ENCODE measurements at places on chromosomes 7 and 10.

GRCh38 chr10:117365612-117366011, 9.6 kb downstream of the PDZD8 start:
- DNase-seq: no peak

- DNase-seq: no peak
Measured at GRCh38 chr10:119541459-119542356, 811 bp downstream of the RGS10 start.

GRCh38 chr7:107427462-107427861, 42.4 kb upstream of the GPR22 start:
- DNase-seq: no peak

DNA sequence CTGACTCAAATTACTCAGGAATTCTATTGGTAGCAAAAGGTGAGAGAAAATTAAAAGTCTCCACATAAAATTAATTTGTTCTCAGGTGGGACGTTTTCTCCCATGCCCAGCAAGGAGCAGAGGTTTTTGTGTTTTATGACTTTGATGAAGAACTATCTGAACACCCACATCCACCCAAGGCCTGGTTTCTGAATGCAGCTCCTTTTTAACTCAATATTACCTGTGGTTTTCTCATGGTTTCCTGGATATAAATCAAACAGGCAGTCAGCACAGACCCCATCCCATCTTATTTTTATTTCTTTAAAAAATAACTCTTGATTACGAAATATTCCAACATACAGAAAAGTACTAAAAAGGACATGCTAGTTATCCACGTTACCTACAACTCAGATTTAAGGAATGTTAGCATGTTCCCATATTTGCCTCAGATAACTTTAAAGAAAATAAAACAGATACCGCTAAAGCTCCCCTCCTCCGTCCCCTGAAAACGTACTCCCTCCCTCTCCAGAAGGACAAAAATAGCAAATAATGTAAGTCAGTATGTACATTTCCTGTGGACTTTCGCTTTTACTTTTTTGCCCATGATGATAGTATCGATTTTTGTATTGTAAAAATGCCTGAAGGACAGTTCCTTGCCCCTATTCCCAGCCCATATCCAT, 43.4 kb downstream of the GLI3 start:
- DNase-seq: no peak

DNA sequence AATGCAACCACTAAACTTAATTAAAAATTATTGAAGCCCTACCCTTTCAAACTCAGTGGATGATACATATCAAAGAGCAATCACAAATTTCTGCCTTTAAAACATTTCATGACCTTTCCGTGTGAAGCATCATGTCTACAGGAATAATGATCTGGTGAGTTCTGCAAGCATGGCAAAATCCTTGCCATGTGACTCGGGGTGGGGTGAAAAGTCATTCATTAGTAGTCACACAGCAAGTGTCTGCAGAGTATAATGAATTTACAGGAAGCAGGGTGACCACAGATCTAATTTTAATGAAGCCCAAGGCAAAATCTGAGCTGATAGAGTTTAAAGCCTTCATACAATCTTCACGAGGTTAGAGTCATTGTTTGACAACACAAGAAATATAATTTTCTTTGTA, 351.9 kb downstream of the THSD7A start:
- DNase-seq: no peak

DNA sequence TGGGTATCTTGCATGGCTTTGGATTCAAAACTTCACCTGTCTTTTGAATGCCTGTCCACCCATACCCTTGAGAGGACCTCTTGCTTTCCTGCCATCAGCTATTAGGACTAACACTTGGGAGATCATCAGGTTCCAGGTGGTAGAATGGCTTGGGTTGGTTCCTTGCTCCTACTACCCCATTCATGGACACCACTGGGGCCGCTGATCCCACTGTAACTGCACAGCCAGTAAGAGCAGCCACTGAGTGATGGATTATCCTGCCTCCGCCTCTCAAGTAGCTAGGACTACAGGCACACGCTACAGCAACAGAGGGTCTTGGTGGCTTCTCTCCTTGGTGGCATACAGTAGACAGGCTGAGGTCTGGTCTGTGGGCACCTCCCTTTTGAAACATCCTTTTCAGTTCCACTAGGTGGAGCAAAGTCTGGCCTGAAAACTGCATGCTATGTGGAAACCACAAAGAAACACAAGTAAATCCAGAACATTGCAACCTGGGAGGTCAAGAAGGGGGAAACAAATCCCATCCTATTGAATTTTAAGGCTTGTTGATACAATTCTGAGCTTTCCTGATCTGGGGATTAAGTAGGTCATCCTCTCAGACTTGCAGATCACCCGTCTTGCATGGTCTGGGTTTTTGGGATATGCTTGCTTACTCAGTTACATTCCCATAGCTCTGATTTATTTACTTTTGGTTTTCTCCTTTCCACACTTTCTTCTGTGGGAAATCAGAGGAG, 9.4 kb downstream of the WBP1L start:
- peak; percentile 74 for DNase-seq

DNA sequence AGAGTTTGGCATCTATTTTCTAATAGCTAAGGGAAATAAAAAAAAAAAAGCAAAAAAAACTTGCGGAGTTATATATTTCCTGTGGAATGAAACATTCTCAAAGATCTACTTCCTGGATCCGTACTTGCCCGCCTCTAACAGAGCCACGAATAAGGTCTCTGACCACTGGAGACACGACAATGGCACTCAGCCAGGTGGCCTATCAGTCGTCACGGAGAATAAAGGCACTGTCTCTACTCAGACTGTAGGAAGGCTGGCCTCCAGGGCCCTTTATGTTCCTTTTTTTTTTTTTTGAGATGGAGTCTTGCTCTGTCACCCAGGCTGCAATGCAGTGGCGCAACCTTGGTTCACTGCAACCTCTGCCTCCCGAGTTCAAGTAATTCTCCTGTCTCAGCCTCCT, 58.7 kb downstream of the RGS10 start:
- DNase-seq: no peak

GRCh38 chr10:79482304-79482703, 30.0 kb upstream of the EIF5AL1 start:
- no peak for DNase-seq

GRCh38 chr10:73136627-73137026, 26.4 kb downstream of the NUDT13 start:
- DNase-seq: no peak

DNA sequence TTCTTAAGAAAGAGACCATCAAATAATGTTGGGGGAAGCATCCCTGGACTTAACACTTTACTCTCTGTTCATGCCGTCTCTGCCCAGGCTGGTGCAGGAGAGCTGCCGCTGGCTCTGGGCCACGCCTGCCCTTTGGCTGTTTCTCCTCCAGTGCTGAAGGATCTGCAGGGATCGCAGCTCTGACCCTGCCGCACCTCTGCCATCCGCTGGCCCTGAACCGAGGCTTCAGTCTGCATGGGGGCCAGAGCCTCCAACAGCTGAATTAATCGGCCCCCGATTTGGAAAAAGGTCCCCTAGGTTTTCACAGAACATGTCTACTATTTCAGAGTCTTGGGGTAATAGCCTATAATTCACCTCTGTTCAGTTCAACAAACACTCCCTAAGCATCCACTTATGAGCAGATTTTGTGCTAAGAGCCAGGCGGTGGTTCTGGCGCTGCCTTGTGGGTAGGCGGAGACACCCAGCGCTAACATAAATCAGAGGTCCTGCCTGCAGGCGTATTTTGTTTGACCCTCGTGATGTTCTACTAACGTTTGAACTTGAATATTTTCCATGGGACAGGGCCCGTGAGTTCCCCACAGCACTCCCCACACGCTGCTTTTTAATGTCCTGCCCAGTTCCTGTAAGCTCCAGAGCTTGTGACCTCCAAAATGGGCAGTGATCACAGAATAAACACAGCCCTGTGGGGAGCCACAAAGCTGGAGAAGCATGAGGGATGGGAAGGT, 99.0 kb downstream of the DYNC2I1 start:
- no peak for DNase-seq

GRCh38 chr10:114764656-114765055, 56.9 kb upstream of the FHIP2A start:
- DNase-seq: no peak

GRCh38 chr10:79052291-79053080, 16.3 kb upstream of the ZMIZ1 start:
- peak; percentile 32 for DNase-seq

DNA sequence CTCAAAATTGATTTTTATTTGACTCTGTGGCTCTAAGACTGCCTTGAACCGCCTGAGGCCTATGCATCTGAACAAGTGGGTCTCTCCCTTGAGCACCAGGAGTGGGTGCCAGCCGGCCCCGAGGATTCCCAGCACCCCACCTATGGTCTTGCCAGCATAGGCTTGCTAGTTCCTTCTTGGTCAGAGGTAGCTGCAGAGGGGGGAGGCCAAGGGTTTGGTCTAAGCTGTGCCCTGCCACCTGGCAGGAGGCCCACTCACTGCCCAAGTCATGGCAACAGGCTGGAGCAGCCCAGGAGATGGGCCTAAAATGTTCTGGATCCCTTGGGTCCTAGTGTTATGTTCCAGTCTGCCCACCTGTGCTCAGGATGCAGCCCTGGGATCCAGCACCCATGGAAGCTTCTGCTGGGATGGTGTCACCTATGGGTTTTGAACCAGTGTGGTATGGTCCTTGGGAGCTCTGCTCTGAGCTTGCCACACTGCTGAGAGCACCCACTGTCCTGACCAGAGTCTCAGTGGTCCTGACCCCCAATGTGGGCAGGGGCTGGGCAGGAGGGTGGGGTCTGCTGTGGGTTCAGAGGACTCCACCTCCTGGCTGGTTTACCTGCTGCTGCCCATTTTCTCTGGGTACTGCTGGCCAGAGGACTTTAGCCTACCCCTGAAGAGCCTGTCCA, 12.6 kb downstream of the YKT6 start:
- DNase-seq: no peak
